GM12865 (cell line): ENCODE measurements at places on chromosomes 12 and 14.

DNA sequence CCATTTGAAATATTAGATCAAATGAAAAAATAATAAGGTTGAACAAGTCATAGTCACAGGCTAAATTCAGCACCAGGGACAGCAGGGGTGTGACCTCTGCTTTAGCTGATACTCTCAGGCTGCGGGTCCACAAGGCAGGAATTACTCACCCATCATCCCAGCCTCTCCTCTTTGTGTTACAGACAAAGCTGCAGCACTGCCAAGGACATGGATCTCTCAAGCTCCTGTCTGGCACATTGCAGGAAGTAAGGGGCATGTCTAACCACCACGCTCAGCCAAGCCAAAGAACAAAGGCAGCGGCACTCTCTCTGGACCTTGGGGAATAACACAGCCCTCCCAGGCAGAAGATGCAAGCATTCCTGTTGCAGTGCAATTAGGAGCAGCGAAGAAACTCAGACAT lies 783.8 kb downstream of the VRK1 start:
- DNase-seq = peak; percentile 53

DNA sequence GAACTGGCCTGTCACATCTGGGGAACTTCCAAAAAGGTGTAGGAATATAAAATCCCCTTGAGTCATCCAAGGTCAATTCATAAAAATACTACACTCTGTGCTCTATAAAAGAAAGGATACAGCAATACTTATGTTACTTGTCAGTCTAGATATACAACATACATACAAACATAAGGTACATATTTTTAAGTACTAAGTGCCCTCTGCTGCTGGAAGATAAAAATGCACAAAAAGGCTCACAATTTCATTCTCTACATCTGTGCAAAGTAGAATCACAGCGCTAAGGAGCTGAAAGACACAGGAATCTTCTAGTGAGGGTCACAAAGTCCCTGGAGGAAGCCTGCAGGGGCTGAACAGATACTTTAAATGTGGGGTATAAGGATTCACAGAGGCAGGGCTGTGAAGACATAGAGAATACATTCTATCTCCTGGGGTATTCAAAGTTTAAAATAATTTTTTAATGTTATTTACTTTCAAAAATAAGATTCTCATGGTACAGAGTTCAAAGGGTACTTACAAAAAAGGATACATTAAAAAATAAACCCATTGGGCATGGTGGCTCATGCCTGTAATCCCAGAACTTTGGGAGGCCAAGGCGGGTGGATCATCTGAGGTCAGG lies 10.2 kb upstream of the GOLGA5 start:
- peak; percentile 75 for DNase-seq

- DNase-seq = no peak
Measured at GRCh38 chr12:19546027-19546426, 106.7 kb downstream of the AEBP2 start.

DNA sequence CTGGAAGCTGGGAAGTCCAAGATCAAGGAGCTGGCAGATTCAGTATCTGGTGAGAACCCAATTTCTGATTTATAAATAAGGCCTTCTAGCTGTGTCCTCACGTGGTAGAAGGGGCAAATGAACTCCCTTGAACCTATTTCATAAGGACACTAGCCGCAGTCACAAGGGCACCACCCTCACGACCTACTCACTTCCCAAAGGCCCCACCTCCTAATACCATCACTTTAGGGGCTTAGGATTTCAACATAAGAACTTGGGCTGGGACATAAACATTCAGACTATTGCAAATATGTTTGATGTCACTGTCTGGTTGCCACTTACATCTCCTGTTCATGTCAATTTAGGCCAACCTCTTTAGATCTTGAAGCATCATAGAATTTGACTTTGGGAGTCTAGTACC lies 10.8 kb upstream of the CNIH1 start:
- DNase-seq = no peak

- no peak for DNase-seq
Measured at GRCh38 chr12:100414739-100415138, 57.9 kb downstream of the SLC17A8 start.

DNA sequence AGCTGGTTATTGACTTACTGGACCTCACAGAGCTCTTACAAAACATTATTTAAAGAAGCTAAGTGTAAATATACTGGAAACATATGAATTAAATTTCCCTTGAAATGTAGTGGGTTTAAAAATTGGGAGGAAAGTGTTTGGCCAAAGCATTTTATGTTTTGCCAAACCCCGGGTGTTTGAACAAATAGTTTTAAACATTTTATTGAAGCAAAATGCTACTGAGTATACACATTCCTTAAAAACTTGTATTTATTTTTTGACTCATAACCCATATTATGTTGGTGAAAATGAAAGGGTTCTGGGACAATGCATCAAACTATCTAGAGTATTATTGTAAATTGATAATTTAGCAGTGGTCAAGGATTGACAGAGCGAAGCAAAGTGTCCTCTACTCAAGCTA lies 1048.5 kb downstream of the SLC6A15 start:
- no peak for DNase-seq

DNA sequence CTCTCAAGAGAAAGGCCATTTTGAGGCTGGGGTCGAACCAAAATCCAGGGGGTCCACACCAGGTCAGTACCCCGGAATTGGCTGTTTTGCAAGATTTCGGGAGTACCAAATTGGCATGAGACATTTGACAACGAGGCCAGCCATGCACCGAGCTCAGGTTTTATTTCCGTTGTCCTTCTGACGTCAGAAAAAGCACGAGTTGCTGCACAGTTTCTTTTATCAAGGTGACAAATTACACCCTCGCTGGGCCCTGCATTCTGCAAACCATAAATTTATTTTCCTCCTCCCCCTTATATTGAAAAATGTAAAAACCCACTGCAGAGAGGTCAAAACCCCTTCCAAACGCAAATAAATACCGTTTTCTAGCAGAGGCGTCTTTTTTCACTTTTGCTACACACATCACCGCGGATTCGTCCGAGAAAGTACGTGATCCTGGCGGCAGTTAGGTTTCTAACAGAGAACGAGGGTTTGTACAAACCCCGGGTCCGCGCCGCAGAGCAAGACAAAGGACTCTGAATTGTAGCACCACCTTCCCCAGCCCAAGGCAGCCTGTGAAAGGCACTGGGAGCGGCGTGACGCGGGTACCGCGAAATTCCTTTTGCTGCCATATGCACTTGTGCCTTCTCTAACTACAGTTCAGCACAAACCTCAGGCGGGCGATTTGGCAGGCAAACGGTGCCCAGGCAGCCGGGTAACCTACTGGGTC lies 1.8 kb downstream of the SLC38A1 start:
- peak; percentile 61 for DNase-seq

- no peak for DNase-seq
Measured at GRCh38 chr12:59027199-59027598, 106.9 kb upstream of the LRIG3 start.

- DNase-seq = peak; percentile 29
Measured at GRCh38 chr14:35879654-35880249, 53.6 kb downstream of the BRMS1L start.

- no peak for DNase-seq
Measured at GRCh38 chr14:95765051-95765450, 51.1 kb upstream of the TCL1A start.

- no peak for DNase-seq
Measured at GRCh38 chr12:127670294-127670693, 596.7 kb upstream of the TMEM132C start.

- DNase-seq = peak; percentile 50
Measured at GRCh38 chr12:62006076-62006732, 254.0 kb upstream of the USP15 start.

DNA sequence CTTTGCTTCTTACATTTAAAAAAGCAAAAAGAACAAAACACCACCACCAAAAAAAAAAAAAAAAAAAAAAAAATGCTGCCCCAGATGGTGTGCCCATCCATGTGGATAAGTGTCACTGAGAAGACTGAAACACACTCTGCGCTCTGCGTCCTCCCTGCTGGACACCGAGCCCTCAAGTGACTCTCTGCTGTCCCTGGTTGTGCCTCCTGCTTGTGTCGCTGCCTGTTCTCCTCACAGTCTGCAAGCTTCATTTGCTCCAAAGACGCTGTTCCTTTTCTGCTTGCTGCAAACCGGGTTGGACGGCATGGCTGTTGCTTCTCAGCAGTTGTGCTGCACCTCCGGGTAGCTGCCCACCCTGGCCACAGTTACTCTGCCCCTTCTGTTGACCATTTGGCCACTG lies 276.2 kb upstream of the ATP2B1 start:
- DNase-seq = no peak

- DNase-seq = no peak
Measured at GRCh38 chr12:96472384-96472783, 17.0 kb upstream of the CFAP54 start.

GRCh38 chr12:115993737-115994136 lies 283.8 kb downstream of the MED13L start:
- no peak for DNase-seq

GRCh38 chr14:69321601-69322330 lies 61.8 kb downstream of the GALNT16 start:
- DNase-seq = no peak

DNA sequence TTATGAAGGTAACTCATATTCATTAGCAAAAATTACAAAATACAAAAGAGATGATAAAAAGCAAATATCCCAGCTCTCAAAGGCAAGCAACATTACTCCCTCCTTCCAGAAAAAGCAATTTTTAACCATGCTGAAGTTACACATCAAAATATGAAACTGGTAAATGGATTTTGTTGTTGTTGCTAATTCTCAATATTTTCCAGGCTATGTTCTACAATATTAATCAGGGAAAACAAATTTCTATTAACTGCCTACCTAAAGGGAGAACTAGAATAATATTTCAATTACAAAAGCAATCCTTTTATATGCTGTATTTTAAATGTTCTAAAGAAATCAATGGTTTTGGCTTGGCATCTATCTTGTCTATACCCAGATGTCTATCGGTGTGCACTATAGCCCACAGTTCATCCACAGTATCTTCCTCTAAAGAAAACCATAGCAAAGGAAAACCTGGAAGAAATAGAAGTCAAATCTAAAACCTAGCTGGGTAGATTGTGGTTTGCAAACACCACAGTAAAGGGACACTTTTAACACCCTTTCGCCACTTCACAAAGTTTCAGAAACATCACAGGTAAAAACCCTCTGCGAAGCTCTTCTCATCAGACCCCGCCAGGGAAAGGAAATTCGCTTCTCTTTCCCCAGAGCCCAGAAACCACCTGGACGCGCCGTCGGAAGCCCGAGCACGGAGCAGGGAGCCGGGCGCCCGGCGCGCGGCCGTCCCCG lies 32.0 kb downstream of the TC2N start:
- DNase-seq = peak; percentile 29

DNA sequence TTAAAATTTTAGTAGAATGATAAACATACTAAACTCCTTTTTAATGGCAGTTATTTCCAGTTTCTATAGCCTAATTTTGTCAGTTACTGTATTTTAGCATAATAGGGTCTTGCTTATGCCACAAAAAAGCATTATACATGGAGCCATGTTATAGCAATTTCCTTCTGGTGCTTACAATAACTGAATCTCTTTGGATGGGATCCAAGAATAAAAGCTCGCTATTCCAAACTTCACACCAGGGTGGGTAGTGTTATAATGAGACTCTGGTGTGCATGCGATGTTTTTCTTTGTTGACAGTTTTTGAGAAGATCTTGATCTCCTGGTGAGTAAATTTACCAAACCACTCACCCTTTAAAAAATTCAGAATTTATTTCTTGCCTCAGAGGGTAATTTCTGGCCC lies 90.4 kb upstream of the CCDC91 start:
- no peak for DNase-seq

DNA sequence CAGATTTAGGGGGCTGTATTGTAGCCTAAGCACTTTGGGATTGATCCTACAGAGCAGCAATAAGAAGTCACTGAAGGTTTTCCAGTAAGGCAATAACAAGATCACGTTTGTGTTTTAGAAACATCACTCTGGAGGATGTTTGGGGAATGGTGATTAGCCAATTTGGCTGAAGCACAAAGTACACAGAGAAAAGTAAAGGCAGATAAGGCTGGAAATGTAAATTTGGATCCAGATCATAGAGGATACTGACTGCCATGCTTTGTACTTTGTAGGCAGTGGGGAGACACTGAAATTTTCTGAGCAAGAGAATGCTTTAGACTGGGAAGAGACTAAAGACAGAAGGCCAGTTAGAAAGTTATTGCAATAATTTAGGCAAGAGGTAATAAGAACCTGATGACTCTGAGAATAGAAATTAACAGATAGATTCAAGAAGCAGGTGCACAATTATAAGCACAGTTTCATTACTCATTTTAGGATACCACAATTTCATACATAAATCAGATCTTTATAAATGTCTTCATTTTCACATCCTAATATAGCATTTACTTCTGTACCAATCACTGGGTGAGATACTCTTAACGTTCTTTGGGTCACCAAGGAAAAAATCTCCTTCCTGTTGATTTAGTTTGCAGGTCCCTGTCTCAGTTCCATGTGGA lies 314.5 kb upstream of the GARIN6 start:
- DNase-seq = peak; percentile 17

GRCh38 chr14:71665781-71666180 lies 266.4 kb upstream of the RGS6 start:
- no peak for DNase-seq
